GM06990 (cell line): ENCODE measurements at places on chromosomes 12 and 14.

- no peak for DNase-seq
These were observed 24.0 kb upstream of the RIC8B start for GRCh38 chr12:106750524-106750923.

- no peak for DNase-seq
These were observed 30.9 kb upstream of the TDRD9 start for GRCh38 chr14:103897075-103897947.

DNA sequence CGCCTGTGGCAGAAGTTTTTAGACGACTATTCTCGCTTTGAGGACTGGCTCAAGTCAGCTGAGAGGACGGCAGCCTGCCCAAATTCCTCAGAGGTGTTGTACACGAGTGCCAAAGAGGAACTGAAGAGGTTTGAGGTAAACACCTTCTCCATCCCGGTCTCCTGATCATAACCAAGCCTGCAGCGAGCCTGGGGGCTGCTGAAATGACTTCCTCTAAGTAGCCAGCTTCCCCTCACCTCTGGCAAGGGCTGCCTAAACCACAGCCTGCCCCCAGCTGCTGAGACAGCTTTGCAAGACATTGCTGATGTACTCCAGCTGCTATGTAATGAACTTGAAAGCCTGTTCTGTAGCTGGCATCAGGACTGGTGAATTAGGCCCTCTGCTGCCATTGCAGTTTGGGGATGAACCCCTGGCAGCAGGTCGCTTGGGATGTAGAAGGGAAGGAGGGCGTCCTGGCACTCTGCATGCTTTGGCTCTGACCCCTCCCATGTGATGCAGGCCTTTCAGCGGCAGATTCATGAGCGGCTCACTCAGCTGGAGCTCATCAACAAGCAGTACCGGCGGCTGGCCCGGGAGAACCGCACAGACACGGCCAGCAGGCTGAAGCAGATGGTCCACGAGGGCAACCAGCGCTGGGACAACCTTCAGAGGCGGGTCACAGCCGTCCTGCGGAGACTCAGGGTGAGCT, 84.6 kb downstream of the ESR2 start:
- peak; percentile 34 for DNase-seq

DNA sequence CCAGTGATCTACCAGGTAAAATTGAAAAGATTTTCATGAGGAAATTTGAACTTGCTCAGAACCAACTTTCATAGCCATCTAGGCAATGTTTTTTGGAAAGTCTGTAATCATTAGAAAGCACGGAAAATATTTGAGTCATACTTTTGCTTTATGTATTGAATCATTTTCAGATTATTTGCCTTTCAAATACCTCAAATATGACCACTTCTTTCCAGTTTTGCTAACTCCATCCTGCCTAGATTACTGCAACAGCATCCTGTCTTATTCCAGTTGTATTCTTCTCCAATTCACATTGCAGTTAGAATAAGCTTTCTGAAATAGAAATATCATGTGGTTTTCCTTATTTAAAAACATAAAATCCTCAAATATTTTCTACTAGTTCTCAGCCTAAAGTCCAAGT, 239.8 kb upstream of the FAR2 start:
- DNase-seq, result no peak

DNA sequence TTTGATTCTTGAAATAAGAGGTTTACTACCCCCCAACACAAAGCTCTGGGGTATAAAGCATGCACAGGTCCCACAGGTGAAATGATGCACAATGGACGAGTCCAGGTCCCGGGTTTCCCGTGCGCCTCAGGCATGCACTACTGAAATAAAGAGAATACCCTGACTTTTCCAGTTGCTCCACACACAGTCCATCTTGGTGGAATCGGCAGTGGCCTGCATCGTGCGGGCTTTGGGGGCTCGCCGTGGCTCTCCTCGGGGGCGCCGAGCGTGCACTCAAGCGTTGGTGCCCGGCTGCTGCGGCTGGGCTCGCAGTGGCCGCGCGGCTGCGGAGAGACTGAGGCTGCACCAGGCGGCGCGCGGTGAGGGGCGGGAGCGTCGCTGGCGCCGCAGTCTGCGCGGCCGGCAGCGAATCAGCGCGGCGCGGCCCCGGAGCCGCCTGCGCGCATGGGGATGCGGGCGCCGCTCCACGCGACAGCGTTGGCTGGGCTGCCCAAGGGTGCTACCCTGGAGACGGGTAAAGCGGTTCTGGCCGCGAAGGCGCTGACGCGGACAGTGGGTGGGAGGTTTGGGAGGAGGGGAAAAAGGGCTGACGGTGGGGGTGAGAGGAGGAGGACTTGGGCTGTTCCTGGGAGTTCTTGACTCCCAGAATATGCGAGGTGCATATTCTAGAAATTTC, 53.8 kb upstream of the CCDC175 start:
- peak; percentile 8 for DNase-seq

DNA sequence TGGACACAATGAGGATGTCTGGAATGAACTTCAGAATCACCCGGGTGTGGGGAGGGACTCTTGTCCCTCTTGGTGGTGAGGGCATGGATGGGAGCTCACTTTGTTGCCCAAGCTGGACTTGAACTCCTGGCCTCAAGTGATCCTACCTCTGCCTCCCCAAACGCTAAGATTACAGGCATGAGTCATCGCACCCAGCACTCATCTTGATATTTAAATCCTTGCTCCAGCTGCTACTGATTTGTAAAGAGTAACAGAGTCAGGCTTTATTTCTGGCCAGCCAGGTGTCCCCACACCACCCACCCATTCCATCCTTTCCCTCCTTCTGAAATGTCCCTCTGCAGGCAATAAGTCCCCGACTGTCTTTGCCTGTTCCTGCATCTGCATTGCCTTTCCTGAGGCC, 4.9 kb downstream of the DDX54 start:
- DNase-seq, result no peak

DNA sequence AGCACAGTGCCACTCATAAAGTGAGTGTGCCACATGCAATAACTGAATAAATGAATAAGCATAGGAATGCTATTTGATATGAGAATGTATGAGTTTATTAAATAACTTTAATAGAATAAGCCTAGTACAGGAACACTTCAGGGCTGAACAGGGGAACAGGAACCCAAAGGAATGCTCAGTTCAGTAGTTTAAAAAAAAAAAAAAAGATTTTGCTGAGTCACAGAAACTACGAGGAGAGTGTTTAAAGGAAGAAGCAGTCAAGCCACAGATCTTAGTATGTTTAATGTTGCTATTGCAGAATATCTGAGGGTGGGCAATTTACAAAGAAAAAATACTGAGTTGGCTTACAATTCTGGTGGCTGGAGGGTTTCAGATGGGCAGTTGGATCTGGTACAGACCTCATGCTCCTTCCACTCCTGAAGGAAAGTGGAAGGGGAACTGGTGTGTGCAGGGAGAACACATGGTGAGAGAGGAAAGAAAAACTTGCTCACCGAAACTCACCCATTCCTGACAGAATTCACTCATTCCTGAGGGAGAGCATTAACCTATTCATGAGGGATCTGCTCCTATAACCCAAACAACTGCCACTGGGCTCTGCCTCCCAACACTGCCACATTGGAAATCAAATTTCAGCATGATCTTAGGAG, 880.3 kb upstream of the MGAT4C start:
- DNase-seq, result no peak

- DNase-seq, result no peak
These were observed 89.0 kb upstream of the BCL11B start for GRCh38 chr14:99360774-99361595.

GRCh38 chr12:124720004-124720680, 143.5 kb downstream of the SCARB1 start:
- no peak for DNase-seq

DNA sequence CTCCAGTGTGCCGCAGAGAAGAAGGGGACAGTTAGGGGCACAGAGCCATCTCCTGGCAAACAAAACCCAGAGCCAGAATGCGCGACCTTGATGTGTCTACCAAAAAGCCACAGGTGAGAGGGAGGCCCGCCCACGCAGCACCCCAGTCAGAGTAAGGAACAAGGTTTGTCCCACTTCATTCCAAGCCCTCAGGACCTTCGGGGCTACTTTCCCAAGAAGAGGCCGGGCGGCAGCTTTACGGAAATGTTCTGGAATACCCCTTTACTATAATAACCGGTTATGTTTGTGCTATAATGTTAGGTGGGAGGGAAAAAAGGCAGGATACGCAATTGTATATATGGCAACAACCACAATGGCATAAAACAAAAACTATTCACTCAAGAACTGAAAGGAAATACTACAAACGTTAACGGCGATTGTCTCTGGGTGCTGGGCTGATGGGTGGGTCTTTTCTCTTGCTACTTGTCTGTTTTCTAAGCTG, 12.3 kb downstream of the CCDC88C start:
- no peak for DNase-seq

DNA sequence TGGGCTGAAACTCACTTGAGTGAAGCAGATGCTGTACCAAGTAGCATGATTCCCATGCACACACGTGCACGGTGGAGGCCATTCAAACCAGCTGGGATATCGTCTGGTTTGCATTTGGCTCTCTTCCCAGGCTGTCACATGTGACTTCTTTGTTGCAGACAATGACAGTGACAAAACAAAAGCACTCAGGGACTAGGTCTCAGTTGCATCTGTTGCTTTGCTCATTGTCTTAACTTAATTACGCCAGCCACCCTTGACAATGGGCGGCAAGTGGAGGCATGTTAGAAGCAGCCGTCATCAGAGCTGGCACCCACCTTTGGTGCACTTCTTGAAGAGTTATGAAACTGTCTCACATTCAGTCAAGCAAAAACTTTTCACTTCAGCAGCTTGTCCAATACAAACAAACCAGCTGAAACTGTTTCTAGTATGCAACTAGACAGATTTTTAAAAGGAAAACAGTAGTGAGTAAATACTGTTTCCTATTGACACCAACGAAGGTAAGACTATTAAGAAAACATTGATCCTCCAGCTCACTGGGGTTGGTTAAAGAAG, 74.3 kb downstream of the IGF1 start:
- DNase-seq, result peak; percentile 15

- DNase-seq, result no peak
These were observed 3.6 kb upstream of the CHST11 start for GRCh38 chr12:104453133-104453532.

DNA sequence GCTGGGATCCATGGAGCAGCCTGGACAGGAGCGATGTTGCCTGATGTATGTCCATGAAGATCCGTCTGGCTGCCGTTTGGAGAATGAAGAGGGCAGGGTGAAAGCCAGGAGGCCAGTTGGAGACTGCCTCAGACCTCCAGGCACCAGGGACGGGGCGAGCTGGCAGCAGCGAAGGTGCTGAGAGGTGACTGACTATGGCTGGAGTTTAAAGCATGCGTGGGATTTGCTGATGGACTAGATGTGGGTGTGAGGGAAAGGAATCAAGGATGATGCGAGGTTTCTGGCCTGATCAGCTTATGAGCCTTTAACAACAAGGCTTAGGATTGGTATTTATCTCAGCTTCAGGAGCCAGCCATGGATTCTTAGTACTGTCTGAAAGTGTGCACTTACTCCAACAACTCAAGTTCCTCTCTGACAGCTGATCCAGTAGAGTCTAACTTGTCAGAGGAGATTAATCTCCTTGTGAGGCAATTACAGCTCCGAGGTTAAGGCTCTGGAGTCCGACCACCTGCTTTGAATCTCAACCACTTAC, 49.4 kb downstream of the DYNC1H1 start:
- DNase-seq, result no peak

- DNase-seq, result no peak
These were observed 73.5 kb downstream of the ARF6 start for GRCh38 chr14:49966304-49966809.

DNA sequence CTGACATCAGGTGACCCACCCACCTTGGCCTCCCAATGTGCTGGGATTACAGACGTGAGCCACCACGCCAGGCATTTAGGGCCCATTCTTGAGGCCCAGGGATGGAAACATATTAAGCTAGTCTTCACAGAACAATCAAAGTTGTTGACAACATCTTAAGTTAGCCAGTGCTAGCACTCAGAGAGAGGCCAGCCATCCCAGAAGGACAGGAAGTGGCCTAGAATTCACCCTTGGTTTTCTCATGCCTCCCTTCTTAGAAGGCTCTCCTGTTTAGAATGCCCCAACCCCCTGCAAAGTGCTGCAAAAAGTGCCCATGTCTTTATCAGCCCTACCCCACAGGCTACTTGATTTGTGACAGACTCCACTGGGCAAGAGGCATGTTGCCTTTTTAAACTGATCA, 12.1 kb upstream of the OR6J1 start:
- DNase-seq, result no peak

DNA sequence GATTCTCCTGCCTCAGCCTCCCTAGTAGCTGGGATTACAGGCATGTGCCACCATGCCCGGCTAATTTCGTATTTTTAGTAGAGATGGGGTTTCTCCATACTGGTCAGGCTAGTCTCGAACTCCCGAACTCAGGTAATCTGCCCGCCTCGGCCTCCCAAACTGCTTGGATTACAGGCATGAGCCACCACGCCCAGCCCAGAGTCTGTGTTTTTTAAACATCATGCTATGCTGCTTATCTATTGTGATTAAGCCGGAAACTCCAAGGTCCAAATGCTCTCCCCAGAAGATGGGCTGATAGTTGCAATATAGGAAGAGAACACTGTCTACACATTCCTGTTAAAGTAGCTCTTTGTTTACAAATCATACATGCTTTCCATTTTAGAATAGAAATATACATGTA, 30.5 kb upstream of the MAX start:
- no peak for DNase-seq

DNA sequence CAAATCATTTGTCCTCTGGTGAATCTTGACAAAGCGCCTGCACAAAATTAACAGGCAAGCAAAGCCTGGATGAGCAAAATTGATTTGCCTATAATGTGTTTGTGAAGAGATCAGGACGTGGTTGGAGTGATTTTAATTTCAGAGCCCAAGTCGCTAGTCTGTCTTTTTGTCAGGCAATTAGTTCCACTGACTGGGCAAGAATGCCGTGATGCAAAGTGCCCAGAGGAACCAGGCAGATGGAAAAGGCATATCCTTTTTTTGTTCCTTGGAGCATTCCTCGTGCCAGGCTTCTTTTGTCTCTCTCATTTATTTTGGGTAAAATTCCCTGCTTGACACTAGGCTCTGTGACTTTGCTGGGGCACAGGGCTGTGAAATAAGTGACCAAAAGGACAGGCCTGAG, 65.9 kb upstream of the CCDC198 start:
- no peak for DNase-seq

- no peak for DNase-seq
These were observed 308.2 kb downstream of the ADGRD1 start for GRCh38 chr12:131261906-131262305.

- no peak for DNase-seq
These were observed 4.6 kb upstream of the CYP46A1 start for GRCh38 chr14:99679543-99679942.

DNA sequence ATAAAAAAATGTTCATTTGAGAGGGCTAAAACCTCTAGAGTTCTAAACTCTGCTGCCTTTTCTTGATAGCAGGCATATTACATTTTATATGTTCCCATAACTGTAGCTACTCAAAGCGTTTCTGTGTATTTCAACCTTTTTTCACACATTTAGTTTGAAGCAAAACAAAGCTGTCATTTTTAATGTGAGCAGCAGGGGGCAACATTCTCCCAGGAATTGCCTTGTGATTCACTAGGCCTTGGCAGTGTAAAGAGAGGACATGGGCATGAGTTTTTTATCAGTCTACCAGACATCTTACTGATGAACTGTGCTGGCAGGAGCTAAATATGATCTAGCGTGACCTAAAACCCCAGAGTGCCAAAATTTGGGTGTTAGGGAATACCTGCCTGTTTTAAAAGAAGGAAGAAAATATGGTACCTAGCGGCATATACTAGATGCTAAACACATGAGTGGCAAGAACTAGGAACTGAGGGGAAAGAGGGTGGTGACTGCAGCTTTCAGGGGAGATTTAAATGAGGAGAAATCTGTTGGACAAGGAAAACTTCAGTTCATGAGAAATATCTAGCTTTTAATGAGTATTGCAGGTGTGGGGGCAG, 65.3 kb downstream of the IFT43 start:
- DNase-seq, result no peak

GRCh38 chr12:67471810-67472209, 176.7 kb upstream of the DYRK2 start:
- DNase-seq, result no peak
